ENCODE measurements at places on chromosomes 13 and 19.

GRCh38 chr13:22497991-22498780 lies 682.6 kb upstream of the SGCG start:
- DNase-seq = no peak

DNA sequence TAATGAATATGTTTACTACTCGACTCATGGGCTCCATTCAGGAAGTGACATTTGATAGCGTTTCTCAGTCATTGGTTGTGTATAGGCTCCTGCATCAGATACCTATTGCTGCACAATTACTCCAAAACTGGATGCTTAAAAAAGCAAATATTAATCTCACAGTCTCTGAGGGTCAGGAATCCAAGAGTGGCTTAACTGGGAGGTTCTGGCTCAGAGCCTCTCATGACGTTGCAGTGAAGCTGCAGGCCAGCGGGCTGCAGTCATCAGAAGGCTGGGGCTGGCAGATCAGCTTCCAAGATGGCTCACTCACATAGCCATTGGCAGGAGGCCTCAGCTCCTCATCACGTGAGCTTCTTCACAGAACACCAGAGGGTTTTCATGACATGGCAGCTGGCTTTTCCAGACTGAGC lies 525.1 kb upstream of the NBEA start:
- no peak for DNase-seq

DNA sequence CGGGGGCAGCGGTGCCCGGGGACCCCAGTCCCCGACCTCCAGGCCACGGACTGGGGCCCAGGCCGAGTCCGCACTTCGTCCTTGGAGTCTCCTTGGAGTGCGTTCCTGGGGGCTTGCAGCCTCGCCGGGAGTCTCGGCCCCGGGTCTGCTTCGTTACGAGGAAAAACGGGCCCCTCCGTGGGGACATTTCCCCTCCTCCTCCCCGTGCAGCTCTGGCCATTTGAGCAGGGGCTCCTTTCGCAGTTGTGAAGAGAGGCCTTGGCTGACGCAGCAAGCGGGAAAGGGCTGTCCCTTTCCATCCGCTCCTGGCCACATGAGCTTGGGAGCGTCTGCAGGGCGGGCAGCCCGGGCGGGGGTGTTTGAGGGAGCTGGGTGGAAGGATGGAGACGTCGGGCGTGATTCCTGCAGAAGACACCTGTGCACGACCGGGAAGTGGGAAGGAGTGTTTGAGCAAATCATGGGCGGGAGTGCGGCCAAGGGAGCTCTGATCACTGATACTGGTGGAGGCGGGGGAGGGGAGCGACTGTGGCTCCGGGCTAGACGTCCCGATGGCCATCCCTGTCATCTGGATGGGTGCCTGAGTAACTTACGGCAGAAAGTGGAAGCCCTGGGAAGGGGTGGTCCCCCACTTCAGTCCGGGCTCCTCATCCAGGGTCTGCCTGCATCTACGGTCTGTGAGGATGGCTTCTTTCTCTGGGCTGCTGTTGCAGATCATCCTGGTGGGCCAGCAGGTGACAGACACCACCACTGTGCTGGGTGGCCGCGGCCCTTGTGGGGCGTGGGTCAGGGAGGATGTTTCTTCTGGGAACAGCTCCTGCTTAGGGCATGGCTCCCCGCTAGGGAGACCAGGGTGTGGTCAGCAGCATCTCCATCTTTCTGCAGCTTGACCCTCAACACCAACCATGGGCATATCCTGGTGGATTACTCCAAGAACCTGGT lies 736 bp downstream of the GPI start:
- DNase-seq = no peak

DNA sequence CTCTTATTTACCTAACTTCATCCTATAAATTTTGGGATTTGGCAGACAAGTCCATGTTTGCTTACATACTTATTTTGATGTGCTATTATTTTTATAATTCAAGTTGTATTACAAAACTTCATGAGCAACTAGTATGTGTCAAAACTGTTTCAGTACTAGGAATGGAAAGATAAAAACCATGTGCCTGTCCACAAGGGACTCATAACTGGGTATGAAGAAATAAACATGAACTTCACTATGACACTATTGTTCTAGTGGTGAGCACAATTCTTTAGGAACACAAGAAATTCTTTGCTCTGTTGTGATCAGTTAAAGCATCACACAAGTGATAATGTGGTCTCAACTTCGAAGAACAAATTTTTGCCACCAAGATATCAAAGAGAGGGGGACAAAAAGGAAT lies 97.5 kb upstream of the FBXL3 start:
- DNase-seq = no peak

DNA sequence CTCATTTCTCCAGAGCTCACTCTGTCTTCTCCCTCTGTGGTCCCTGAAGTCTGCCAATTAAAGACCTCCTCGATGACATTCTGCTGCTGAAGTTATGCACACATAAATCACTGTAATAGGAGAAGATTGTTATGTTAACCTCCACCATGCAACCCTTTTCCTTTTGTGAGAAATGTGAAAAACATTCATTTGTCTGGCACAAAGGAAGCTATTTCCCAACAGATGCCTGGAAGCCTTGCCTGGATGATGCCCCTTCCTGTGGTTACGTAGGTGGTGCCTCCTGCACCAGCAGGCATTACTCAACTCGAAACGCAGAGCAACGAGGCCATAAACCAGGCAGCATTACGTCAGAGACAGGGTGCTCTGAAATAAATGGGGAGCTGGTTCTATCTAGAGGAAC lies 327.4 kb upstream of the ZNF507 start:
- DNase-seq = no peak

- DNase-seq = no peak
Measured at GRCh38 chr19:30640252-30640965, 268.2 kb downstream of the ZNF536 start.

- DNase-seq = peak; percentile 71
Measured at GRCh38 chr19:7197760-7198696, 96.2 kb downstream of the INSR start.

- DNase-seq = no peak
Measured at GRCh38 chr19:49110567-49110966, 3.6 kb upstream of the LIN7B start.

DNA sequence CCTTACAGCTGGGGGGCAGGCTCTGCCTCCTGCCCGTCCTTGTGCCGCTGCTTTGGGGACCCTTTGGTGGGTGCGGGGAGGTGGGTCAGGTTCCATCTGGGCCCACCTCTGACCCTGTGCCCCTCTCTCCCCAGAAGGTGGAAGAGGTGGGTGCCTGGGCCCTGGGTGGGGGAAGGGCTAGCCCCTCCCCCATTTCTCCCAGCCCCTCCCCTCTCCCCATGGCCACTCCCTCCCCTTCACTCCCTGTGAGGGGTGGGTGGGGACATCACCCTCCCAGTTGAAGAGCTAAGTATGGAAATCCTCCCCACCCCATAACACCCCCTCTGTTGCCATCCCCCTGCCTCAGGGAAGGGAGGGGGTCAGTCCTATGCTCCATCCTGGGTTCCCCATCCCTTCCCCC lies 14.2 kb downstream of the ARHGEF1 start:
- DNase-seq = no peak

GRCh38 chr19:57786286-57786685 lies 16.8 kb downstream of the ZNF586 start:
- DNase-seq = no peak

DNA sequence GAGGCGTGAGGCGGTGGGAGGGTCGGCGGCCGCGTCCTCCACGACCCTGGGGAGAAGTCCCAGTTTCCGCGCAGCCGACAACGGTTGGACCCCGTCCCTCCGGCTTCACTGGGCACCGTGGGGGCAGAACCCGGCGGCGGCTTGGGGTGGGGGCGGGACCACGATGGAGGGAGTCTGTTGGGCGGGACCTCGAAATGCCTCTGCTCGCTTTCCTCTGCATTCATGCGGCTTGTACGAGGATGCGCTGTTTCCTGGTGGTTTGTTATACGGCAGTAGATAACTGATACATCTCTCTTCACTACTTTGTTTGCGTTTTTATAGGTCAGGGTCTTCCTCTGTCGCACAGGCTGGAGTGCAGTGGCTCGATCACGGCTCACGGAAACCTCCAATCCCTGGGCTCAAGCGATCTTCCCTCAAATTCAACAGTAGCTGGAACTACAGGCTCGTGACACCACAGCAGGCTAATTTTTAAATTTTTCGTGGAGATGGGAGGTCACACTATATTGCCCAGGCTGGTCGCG lies 24.6 kb upstream of the ZNF846 start:
- peak; percentile 44 for DNase-seq

- DNase-seq = no peak
Measured at GRCh38 chr13:20740021-20740420, 33.7 kb downstream of the EEF1AKMT1 start.

- DNase-seq = peak; percentile 44
Measured at GRCh38 chr19:53881482-53882390, at the start of gene PRKCG. Gene PRKCG (plus strand): TSS chr19:53882197. CDS start chr19:53882495, 298 bp downstream.

DNA sequence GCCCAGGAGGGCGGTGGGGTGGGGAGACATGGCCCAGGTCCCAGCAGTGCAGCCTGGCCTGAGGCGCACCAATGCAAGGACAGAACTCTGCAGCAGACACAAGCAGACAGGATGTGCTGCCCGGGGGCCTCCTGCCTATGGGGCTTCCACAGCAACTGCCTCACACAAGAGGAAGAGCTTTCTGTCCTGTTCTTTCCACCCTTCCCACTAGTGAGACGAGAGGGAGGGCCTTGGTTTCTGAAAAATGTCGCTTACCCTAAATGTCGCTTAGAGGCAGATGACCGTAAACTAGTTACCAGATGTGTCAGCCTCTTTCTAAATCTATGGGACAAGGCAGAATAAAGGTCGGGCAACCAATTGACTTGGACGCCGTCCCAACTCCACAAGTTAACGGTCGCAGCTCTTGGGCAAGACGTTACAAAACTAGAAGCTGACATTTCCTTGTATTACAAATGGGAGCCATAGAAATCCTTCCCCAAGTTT lies at the start of gene LAIR1:
Gene LAIR1, minus strand, starts transcription at position 157 of the 483 bp plus-strand sequence. Its CDS starts 127 bp downstream, at position 30.
- DNase-seq = no peak

GRCh38 chr13:40252241-40252640 lies 414.2 kb downstream of the FOXO1 start:
- no peak for DNase-seq

DNA sequence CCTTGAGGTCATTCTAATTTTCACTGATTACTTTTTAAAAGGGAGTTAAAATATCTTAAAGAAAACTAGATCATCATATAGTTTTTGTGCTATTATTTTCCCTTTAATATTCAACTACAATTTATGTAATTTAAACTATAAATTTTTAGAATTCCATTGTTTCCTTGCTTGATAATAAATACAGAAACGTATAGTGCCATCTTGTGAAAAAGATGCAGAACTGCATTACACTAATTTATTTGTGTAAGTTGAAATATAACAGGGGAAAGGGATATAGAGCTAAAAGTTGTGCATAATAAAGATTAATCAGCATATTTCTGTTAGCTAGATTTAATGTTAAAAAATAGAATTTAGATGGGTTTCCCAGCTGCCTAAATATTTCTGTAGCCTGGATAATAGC lies 61.5 kb upstream of the TDRD3 start:
- DNase-seq = no peak
